Activated effector memory CD4-positive, alpha-beta T cell treated with anti-CD3 and anti-CD28 coated beads, Interleukin-2, amount 50 U/mL, for 16 hours (primary cell): ENCODE measurements at places on chromosomes 1 and 21.
A peak's percentile ranks its signal among the peaks of the same experiment; 100 is the strongest.

GRCh38 chr1:169070547-169070946, 35.9 kb upstream of the ATP1B1 start:
- no peak for DNase-seq

DNA sequence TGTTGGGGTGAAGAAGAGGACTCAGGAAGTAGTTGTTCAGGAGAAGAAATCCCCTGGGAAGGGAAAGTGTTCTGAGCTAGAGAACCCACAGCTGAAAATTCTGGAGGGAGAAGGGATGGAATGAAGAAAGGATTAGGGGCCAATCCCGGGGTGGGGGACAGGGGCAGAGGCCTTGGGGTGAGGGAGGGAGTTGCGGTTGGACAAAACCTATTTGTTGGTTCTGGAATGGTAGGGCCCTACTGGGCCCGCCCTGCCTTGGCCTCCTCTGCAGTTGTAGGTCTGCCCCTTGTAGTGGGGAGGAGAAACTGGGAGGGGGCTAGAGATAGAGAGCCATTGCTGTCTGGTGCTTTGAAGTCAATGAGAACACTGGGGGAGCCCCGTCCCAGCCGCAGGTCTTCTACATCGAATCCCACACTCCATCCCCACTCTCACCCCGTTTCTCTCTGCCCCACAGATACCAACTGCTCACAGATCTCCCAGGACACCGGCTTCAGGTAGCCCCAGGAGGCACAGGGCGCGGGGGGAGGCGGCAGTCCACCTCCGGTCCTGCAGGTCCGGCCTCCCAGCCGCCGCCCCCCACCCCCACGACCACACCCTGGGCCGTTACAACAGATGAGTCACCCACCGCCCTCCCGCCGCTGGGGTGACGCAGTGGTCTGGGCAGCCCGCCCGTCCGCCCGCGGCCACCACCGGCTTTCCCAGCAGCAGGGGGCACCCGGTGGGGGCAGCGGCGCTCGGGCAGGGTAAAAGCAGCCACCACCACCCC, 1.1 kb downstream of the TAGLN2 start:
- peak; percentile 87 for DNase-seq

DNA sequence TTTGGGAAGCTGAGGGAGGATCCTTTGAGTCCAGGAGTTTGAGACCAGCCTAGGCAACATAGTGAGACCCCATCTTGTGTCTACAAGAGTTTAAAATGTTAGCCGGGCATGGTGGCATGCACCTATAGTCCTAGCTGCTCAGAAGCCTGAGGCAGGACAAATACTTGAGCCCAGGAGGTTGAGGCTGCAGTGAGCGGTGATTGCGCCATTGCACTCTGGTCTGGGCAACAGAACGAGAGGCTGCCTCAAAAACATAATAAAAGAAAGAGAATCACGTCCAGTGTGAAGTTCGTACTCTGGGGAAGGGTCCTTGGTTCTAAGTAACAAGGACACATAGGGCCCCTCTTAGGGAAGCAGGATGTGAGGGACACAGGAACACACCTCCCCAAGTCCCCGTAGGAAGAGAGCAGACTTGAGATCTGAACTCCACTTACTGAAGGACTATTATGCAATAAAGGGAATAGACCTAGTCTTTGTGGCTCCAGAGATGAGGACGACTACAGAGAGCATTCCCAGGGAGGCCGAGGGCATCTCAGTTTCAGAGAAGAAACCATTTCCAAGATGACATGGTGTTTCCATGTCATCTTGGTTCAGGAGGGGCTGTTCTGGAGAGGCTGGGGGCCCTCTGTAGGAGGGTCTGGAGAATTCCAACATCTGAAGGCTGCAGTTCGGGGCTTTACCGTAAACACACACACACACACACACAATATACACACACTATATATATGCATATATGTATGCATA, 10.8 kb upstream of the ENO1 start:
- no peak for DNase-seq

DNA sequence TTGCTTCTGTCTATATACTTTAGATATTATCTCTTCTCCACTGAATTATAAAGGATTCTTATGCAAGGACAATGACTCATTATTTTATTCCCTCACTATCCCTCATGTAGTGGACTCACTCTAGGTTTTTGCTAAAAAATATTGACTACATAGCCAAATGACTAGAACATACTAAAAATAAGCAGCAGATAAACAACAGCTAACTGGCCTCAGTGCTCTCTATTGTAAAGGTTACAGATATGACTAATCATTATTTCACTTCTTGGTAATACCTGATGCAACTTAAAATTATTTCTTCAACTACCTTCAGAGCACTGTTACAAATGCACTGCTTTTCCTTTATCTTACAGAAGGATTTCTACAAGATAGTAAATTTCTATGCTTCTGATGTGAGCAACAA, 147.6 kb upstream of the DEPDC1 start:
- no peak for DNase-seq

GRCh38 chr1:2785631-2786328, 15.7 kb downstream of the TTC34 start:
- peak; percentile 58 for DNase-seq

GRCh38 chr1:109198745-109199144, 15.0 kb upstream of the SARS1 start:
- DNase-seq = no peak

- DNase-seq = no peak
These were observed 49.7 kb upstream of the APOBEC4 start for GRCh38 chr1:183702813-183703198.

DNA sequence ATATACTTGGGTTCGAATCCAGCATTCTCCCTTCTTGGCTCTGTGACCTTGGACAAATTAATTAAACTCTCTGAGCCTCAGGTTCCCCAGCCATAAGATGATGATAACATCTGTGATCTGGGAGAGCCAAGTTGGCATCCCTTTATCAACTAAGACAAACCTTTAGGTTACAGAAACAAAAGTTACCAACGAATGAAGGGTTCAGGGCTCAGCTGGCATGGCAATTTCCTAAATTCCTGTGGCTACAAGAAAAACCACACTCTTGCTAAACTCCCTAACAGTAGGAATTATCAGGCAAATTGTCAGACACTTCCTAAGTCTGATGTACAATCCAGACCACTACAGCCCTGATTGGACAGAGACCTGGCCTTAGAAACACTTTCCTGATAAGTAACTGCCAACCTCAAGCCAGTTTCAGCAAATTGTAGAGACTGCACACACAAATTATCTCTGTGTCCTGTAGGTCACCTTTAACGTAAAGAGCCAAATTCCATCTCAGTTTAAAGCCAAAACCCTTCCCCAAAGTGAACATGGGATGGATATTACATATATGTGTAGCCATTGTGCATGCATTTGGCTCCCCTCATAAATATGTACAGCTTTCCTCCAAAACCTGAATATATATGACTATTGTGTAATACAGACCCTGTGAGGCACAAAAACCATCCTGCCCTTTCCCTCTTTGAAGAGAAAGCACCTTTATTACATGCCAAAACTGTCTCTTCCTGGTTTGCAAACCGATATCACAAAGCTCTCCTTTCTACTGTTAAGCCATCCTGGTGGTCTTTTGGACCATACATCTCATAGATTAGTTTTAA, 39.5 kb upstream of the EDARADD start:
- DNase-seq = no peak

DNA sequence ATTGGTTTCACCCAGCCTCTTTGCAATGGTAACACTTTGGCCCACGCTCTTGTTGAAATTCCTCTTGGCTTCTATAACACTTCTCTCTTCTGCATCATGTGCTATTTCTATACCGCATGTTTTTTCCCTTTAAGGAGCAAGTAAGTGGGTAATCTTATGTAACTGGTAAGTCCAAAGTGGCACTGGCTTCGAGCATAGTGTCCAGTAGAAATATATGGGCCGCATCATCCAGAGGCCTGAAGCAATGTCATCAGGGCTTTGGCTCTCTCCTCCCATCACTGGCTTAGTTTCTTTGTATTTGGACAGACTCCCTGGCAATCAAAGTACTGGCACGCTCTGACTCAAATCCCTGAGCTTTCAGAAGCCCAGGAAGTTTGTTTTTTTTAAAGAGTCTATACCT, 17.5 kb downstream of the CHML start:
- no peak for DNase-seq

- DNase-seq = peak; percentile 39
These were observed 15.2 kb downstream of the EPHX1 start for GRCh38 chr1:225825078-225825477.

DNA sequence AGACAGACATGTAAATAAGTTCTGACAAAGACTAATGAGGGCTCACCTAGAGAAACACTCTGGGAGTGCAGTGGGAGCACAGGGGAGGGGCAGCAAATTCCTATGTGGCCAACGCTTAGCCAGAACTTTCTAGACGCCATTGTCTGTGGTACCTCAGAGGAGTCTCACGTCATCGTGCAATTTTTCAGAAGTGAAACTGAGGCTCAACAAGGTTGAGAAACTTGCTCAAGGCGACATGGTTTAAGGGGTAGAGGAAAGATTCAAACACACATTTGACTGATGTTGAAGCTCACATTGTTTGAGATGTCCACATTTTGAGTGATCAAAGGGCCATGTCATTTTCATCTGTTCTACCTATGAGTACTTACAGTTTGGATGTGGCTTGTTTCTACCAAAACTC, 152.6 kb upstream of the LMO4 start:
- DNase-seq = no peak

DNA sequence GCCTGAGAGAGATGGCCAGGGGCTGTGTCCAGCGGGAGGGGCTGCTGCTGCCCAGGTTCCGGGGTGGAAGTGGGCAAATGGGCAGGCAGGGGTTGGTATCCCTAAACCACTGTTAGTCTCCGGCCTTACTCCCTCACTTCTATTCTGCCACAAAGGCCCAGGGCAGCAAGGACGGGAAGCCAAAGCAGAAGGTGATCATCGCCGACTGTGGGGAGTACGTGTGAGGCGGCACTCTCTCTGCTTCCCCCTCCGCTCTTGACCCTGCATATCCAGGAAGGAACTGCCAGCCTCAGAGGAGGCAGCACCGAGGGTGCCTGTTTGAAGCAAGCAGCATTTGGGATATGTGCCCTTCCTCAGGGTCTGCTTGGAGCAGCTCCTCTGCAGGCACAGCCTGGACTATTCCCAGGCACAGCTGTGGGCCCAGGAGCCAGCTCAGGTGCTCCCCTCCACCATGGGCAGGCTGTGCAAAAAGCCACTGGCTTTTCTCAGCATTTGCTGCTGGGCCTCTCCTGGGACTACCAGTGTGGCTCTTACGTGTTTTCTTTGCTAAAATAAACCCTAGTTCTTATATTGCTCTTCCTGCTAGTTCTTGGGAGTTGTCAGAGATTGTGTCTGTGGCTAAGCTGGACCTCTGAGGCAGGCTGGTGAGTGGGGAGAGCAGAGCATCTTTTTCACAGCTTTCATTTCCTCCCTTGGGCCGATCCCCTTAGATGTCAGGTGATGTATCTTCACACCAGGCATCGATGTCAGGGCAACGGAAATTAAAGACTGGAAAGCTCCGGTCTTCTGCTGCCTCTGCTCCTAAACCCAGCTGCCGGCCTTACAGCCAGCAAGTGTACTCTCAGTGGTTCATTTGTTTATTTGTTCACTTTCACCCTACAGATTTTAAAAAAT, 14.7 kb downstream of the PPIE start:
- no peak for DNase-seq

DNA sequence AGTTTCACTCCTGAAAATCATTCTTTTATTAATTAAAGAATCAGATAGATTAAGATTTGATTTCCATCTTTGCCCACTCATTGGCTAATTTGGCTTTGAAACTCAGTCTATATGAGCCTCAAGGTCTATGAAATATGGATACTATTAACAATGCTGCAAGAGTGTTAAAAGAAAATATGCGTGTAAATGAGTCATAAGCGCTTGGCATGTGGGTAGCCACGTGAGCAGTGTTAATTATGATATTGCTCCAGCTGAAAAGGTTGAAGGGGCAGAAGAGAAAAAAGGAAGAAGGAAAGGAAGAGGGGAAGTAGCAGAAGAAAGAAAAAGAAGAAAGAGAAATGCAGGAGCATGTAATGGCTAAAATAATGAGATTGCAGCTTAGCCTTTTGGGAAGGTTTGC, 151.4 kb downstream of the CHRM3 start:
- DNase-seq = no peak

- DNase-seq = no peak
These were observed 58.1 kb downstream of the GALNT2 start for GRCh38 chr1:230125141-230125540.

GRCh38 chr1:235455823-235456222, 48.4 kb downstream of the B3GALNT2 start:
- DNase-seq = no peak

GRCh38 chr1:196271212-196271947, 336.9 kb downstream of the KCNT2 start:
- DNase-seq = no peak

DNA sequence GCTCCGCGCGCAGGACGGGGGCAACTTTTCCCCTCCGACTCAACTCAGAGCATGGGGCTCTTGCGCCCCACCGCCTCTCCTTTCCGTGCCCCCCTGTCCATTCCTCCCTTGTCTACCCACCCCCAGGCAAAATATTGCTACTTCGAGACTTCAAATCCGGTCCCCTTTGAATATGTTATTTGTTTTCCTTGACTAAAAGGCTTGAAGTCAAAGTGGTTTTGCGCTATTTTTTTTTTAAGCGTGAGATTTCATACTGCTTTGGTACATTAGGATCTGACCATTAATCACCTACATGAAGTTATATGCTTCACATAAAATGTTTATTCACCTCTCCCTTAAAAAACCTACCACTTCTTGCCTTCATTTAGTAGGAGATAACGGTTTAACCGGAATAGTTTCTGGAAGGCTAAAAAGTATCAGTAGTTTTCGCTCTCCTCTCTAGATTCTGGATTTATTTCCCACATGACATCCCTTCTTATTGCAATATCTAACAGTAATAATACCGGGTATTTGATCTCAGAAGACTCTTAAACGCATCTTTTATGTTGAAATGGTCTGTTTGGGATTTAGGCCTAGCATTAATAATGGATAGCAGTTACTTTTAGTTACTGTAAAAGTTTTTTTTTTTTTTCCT, 1.6 kb downstream of the NFIA start:
- DNase-seq = no peak

DNA sequence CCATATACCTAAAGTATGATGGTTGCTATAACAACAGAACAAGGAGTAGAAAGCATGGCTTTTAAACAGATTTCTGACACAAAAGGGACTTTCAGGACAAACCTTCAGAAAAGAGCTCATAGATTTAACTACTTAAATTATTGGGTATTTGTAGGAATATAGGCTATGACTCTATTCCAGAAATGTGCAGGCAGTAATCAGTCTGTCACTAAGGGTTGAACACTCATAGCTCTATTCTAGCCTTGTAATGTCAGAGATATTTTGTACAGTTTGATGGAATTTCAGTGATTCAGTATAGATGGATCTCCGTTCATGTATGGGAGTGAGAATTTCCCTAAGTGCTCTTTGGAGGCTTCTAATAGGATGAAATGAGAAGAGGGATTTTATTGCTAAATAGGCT, 82.8 kb downstream of the EXTL2 start:
- no peak for DNase-seq

DNA sequence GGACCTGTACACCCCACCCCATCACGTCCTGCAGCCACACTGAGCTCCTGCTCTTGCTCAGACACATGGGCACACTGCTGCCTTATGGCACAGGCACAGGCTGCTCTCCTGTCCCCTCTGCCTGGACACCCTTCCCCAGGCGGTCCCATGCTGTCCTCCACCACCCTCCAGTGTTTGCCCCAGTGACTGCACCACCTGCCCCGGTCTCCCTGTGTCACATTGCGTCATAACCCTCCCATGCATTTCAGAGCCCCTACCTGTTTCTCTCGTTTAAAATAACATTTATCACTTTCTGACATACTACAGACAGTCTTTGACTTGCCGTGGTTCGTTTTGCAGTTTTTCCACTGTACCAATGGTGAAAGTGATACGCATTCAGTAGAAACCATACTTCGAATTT, 159.2 kb downstream of the CAMTA1 start:
- DNase-seq = no peak
